ENCODE measurements at places on chromosomes 4 and X.

DNA sequence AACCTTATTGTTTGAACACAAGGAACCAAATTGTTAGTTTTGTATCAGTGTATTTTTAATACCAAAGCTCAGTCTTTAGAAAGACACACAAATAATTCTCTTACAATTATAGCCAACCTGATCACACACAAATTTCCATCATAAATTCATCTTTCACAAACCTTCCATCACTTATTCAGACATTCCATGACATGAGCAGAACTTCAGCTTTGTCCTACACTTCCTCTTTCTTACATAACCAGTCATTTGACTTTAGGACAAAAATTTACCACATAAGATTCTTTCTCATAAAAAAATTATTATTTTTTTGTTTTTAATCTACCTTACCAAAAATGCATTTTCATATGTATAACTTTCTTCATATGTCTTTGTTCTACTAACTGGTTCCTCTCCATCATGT lies 312.2 kb downstream of the GALNTL6 start:
- DNase-seq = no peak

- DNase-seq = no peak
Measured at GRCh38 chr4:111454961-111455360, 690.3 kb upstream of the FAM241A start.

GRCh38 chrX:107627838-107628661 lies at the start of gene PRPS1:
TSS of gene PRPS1 (plus strand) at chrX:107628510. CDS start at chrX:107628629, 119 bp downstream.
- DNase-seq = peak; percentile 60

- DNase-seq = no peak
Measured at GRCh38 chr4:29619168-29619567, 1101.0 kb upstream of the PCDH7 start.

DNA sequence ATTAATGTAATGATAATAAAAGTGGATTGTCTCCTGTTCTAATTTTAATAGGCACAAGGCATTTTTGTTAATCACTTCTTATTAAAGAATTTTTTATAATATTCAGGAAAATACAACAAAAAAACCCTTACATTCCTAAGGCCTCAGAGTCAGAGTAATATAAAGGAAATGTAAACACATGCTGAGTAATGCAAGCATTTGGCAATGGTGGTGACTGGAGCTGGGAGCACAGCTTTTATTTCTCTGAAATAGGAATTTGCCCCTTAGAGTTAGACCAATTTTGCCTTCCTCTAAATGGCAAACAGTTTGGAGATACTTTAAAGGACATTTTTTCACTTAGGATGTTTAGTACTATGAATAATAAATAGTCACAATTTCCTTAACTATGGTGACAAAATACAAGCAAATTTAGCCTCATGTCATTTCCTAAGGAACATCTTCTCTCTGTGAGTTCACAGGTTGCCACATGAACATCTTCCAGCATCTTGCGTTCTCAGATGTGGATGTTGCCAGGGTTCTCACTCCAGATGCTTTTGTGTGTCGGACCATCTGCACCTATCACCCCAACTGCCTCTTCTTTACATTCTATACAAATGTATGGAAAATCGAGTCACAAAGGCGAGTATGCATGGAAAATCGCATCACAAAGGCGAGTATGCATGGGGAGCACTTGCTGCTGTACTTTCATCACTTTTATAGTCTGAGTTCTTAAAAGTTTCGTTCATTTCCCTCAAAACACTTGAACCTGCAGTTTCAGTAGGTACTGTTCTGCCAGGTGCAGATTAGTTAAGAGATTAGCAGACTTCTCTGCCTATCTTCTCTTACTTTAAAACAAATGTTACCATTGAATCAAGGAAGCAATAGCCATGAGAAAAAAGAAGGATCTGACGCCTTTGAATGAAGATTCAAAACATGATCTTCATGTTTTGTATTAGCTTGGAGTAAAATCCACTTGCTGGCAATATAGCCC lies 15.9 kb upstream of the F11 start:
- no peak for DNase-seq

GRCh38 chr4:7933651-7934510 lies 5.8 kb downstream of the AFAP1 start:
- DNase-seq = no peak

DNA sequence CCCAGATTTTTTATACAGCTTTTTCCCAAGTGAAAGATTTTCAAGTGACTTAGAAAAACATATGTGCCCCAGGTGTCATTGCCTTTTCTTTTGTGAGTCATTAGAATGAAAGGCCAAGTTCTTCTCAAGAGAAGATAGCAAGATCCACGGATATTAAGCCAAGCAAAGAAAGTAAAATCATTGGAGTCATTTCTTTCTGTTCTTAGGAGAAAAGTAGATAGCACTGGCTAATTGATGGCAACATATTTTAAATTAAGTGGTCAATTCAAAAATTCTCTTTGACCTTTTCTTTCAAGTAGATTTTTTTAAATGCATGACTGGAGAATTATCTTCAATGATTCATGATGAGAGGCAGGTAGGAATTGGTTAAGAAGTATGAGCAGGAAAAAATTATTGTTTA lies 94.4 kb downstream of the HHIP start:
- DNase-seq = no peak

DNA sequence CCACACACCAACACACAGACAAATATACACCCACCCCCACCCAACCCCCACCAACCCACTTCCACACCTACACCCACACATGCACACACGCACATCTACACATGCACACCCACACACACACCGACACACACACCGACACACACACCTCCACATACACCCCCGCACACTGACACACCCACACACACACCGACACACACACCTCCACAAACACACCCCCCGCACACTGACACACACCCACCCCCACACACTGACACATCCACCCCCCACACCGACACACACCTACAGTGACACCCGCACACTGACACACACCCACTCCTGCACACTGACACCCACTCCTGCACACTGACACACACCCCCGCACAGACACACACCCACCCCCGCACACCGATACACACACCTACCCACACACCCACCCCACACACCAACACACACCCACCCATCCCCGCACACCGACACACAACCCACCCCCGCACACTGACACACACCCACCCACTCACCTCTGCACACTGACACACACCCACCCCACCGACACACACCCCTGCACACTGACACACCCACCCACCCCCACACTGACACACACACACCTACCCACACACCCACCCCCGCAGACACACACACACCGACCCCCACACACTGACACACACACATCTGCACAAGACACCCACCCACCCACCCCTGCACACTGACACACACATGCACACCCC lies 31.1 kb downstream of the FGFRL1 start:
- no peak for DNase-seq

GRCh38 chrX:40093586-40093985 lies 4.2 kb downstream of the BCOR start:
- DNase-seq = no peak

DNA sequence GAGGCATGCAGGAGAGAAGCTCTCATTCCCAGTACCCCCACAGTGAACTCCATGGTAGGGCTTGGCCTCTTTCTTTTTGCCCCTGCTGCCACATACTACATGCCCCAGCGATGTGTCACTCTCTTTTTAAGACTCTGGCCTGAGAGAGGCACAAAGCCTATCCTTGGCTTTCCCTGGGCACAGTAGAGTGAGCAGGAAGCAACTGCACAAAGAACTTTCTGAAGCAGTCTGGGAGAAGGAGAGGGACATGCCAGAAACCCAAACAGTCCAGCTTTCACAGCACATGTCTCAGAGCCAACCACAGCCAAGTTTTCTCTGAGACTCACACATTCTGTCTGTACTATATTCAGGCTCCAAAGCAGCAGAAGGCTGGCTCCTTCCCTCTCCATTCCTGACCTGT lies 7.9 kb upstream of the NALF2 start:
- DNase-seq = no peak

- DNase-seq = no peak
Measured at GRCh38 chr4:87853108-87853507, 20.3 kb downstream of the MEPE start.
